ENCODE measurements at places on chromosomes 6 and 20. TPM values are rescaled to one million over a fixed set of nuclear protein-coding genes. Genes with fewer than 3 reads are reported as not detected.

MED23 gene
- total RNA-seq = 19.3 TPM

E2F1 gene
- total RNA-seq = 2.3 TPM

RTF2 gene
- total RNA-seq = 80.6 TPM

ZFP57 gene
- total RNA-seq = not detected

TFAP2C gene
- total RNA-seq = 1.3 TPM

EEF1E1 gene
- total RNA-seq = 12.7 TPM

PDE7B gene
- total RNA-seq = 5.4 TPM

KIF25 gene
- total RNA-seq = 0.93 TPM

SEMG1 gene
- not detected for total RNA-seq

DNA sequence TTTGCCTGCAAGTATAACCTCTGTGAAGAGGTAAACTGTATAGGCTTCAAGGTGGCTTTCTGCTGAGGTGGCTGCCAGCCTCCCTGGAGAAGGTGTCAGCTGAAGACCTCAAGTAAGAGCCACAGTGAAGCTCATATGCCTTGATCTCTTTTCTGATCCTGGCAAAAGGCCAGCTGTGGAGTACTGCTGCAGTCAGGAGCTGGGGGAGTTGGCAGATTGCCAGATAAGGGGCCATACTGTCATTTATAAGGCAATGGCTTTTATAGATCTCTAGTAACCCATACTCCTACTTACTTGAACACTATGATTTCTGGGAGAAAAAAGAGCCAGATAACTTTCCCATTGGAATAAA, 8.8 kb upstream of the CEP85L start:
- DNase-seq = no peak

DNA sequence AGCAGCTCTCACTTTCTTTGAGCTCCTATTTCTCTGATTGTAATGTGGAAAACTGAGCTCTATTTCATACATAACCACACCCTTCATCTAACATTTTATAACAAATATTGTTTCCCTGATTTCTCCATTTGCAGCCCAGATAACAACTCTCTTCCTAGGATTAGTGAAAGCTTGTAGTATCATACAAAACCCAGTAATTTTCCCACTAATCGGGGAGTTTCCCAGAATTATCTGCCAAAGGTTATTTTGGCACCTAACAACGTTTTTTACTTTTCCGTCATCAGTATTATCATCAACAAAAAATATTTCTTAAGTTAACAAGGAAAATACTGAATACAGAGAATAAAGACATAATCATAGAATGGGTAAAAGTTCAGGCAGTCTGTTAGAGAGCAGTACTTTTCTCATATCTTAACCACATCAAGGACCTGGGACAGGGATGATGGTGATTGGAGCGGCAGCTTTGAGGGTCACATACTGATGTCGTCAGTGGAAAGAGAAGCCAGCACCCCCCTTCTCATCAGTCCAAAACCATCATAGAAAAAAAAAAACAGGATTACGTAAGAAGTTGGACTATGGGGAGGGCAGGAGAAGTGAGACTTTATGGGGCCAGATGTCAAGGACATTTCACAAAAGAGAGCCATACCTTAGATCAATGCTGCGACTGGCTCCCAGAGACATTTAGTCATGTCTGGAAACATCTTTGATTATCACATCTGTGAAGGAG, 166.1 kb upstream of the TNFAIP3 start:
- no peak for DNase-seq

GRCh38 chr20:51412333-51412871, 130.1 kb downstream of the NFATC2 start:
- no peak for DNase-seq

GRCh38 chr6:82178077-82178758, 69.3 kb downstream of the IBTK start:
- no peak for DNase-seq

DNA sequence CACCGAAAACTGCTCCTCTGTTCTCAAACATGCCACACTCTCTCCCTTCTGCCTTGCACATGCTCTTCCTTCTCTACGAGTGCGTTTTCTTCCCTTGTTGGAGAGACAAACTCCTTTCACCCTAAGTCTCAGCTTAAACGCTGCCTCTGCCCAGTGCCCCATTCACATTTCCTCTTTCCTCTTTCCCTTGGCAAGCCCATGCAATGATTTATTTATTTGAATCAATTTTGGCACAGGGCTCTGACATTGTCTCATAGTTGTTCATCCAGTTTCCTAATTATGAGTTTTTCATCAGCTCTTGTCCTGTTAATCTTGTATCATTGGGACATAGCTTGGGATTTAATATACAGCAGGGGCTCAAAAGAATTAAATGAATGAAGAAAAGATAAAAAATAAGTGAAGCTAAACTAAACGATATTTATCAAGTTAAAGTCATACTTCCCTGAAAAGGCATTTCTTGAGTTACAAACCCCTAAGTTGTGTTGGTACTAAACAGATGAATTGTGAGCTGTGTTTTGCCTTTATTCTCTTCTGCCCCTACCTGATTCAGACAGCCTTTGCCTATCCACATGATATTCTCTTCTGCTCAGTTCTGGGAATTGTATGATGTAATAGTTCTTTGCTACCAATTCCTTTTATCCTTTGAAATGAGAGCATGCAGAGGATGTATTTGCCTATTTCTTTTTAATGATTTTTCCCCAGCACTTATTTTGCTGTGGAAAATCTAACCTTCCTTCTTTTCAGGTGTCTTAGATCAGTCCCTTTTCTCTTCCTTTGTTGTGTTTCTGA, 704.4 kb downstream of the UTRN start:
- DNase-seq = no peak

GRCh38 chr6:52317211-52317610, 32.7 kb upstream of the MCM3 start:
- no peak for DNase-seq

GRCh38 chr20:16695628-16696027, 34.2 kb upstream of the SNRPB2 start:
- DNase-seq = no peak

GRCh38 chr6:81842254-81842653, 89.8 kb upstream of the TENT5A start:
- DNase-seq = no peak

DNA sequence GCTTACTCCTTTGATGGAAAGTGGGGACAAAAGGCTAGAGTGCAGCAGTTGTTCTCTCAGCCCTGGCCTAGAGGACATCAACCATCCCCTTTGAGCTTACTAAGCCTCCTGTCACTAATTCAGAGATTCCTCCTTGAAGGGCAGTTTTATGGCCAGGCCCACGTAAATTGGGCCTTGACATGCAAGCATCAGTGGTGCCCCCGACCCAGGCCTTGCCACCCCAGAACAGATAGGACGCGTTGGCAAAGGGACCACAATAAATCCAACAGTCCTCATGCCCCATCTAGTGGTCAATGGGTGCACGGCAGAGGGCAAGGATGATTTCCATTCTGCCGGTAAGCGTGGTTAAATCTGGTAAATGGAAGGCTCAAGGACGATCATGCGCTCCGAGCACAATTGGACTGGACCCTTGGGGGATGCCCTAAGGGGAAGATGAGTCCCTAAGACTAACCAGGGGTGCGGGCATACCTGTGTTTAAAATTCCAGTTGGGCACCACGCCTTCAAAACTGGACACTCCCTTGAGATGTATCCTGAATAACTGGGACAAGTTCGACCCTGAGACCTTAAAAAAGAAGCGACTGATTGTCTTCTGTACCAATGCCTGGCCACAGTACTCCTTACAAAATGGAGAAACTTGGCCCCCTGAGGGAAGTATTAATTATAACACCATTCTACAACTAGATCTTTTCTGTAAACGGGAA, 32.6 kb downstream of the CEP85L start:
- no peak for DNase-seq

DNA sequence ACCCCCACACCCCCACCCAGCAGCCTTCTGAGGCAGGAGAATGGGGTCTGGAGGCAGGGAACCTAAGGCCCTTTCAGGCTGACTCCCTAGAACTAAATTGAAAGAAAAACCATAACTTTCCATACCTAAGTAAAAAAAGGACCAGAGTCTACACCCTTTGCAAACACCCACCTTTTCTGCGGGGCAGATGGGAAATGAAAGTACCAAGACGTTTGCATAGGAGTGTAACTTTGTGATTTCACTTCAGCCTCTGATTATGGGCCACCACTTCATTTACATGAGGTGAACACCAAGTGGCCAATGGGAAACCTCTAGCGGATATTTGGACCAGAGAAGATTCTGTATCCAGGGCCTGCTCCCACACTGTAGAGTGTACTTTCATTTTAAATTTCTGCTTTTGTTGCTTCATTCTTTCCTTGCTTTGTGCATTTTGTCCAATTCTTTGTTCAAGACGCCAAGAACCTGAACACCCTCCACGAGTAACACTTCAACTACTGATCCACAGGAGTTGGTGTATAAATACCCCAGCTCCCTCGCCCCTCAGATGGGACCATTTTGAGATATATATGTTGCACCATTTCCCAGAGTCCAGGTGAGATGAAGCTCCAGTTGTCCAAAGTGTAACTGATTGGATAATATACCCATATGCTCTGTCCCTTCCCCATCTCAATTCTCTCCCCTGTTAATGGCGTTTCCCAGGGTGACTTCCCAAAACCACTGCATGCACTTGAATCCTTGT, 18.9 kb upstream of the SRSF6 start:
- DNase-seq = no peak

GRCh38 chr6:154583546-154584188, 73.2 kb upstream of the CNKSR3 start:
- DNase-seq = no peak

GRCh38 chr6:131784561-131784960, 23.3 kb upstream of the ENPP1 start:
- no peak for DNase-seq

- DNase-seq = no peak
Measured at GRCh38 chr20:1663917-1664316, 6.3 kb upstream of the SIRPG start.

DNA sequence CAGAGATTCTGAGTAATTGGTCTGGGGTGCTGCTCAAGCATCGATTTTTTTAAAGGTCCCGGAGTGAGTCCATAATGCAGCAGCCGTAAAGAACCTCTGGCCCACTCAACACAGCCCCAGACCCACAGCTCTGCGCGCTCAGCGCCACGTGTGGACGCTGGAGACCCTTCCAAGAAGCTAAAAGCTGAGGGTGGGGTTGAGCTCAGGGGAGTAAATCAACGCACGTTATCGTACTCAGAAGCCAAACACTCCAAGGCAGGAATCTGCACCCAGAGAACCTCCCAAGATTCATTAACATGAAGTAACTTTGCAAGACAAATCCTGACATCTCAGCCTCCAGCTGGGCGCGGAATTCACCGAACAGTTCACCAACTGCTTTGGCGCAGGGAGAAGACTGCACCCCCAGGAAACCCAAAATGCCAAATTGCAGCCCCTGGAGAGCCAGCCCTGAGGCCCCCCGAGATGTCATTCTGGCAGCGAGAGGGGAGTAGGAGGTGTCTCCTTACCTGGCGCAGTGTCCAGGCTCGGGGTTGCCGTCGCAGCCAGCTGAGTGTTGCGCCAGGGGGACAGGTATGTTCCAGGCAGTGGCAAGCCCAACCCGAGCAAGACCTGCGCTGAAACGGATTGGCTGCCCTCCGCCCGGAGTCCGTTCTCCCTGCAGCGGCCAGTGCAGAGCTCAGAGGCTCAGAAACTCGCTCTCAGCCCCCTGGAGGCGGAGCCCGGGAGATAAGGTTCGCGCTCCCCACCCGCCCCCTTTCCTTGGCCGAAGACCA, at the start of gene COL21A1:
Gene COL21A1, minus strand, starts transcription at position 700 of the 773 bp plus-strand sequence. CDS start 64,962 bp downstream, outside the sequence.
- DNase-seq = no peak

DNA sequence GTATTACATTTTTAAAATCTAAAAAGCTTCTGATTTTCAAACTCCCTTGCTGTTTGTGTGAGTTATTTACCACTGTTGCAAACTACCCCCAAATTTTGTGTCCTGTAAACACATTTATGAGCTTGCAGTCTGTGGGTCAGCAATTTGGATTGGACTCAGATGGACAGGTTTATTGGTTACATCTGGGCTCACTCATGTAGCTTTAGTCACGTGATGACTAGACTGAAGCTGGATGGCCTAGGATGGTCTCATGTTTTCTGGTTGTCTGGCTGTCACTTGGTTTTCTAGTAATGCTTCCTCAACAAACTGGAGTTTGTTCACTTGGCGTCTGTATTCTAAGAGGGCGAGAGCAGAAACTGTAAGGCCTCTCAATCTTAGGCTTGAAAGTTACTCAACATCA, 12.2 kb upstream of the C6orf58 start:
- no peak for DNase-seq
